ENCODE measurements at places on chromosomes 12 and 14.

DNA sequence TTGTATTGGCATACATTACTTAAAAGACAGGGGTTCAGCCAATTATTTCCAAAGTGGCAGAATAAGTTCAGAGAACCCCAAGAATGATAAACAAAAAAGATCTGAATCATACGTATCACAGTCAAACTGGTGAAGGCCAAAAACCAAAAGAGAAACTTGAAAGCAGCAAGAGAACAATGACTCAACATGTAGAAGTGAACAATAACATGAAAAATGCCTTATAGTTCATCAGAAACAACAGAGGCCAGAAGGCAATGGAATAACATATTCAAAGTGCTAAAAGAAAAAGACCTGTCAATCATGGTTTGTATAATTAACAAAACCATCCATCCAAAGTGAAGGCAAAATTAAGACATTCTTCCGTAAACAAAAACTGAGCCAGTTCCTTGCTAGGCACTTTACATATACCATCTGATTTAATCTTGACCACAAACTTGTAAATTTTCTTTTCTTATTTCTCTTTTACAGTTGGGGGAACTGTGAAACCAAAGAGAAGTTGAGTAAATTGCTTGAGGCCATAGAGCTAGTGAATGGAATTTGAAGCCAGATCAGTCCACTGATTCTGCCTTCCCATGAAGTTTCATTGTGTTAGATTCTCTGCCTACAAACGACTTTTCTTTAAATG lies 232.1 kb upstream of the SEL1L start:
- DNase-seq = no peak

GRCh38 chr12:93698307-93699092 lies 21.3 kb downstream of the CRADD start:
- no peak for DNase-seq

DNA sequence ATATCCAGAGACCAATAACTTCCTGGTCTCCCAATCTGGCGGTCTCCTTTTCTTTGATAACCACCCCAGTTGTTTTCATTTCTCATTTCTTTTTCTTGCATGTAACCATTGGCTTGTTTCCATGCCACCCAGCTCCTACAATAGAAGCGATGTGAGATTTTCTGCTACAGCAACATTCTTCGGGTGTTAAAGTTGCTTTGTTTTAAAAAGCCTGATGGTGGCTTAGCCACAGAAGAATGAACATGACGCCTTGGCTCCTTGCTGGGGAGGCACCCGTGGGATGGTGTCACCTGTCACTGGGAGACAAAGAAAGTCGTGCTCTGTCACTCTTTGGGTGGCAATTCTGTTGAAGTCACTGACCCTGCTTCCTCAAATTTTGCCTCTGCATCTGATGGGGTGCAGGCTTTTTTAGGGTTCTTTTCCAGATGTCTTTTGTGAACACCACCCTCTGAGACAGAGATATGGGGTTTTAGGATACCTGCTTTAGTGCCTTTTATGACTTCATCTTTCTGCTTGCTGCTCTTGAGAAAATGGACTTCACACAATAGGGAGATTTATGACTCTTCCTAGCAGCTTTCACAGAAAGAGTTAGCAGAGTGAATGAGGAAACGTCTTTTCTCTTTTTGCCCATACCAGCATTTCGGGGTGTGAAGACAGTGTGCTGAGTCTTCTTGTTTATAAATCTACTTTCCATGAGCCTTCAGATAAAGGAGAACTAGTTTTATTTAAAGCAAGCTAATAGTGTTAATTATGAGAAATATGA lies 265.3 kb upstream of the TBX3 start:
- DNase-seq = no peak

DNA sequence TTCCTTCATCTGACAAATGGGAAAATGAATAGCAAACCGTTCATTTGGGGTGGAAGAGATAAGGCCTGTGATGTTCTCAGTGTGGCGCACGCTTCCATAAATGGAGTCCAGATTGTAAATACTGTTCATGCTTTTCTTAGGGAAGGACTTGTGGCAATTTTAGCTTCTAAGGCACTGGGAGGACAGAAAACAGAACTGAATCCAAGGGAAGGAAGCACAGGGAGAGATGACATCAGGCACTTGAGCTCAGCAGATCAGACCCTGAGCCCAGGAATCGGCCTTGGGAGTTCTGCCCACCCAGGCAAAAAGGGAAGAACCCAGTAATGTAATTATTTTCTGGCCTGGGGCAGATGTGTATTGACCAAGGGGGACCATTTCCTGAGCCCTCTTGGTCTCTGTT lies 7.2 kb upstream of the SH2B3 start:
- no peak for DNase-seq

DNA sequence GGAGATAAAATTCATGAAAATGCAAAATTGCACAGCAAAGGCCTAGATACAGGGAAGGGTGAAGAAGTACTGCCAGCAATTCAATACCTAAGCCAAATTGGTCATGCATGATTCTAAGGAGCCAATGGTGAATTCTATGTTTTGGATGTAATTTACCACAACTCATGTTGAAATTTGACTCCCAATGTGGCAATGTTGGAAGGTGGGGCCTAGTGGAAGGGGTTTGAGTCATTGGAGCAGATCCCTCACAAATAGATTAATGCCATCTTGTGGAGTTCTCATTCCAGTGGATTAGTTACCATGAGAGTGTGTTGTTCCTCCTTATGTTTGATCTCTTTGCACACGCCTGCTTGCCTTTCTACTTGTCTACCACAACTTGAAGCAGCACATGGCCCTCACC lies 194.0 kb upstream of the ALG10 start:
- no peak for DNase-seq

DNA sequence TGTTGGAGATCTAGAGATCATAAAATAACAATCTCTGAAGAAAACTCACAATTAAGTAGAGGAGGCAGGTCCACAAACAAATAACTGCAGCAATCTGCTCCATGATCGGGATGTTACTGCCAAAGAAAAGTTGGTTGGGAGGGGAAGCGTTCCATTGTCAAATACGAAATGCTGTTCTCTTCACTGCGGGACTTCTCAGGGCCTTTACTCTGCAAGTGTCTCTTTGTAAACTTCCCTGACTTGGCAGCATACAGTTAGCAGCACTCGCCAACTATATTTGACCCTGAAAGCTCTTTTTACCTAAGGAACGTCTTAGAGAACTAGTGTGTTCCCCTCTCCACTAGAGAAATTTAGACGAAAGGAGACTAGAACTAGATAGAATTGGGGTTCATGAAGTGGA lies 780.7 kb upstream of the TBX3 start:
- DNase-seq = no peak

DNA sequence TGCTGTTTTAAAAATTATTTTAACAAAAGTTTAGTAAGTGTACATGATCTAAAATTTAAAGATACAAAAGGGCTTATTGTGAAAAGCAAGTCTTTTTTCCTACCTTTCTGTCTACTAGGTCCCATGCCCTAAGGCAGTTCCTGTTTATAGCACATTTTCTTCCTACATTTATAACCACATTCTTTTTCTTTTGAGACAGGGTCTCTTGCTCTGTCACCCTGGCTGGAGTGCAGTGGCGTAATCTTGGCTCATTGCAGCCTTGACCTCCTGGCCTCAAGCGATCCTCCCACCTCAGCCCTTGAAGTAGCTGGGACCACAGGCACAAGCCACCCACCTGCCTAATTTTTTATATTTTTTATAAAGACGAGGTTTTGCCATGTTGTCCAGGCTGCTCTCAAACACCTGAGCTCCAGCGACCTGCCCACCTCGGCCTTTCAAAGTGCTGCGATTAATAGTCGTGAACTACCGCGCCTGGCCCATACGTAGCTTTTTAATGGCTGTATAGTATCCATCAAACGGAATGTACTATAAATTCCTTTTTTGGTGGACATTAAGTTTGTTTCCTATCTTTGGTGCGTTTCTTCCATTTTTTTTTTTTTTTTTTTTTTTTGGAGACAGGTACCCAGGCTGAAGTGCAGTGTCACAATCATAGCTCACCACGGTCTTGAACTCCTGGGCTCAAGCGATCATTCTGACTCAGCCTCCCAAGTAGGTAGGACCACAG lies 20.9 kb downstream of the FRS2 start:
- DNase-seq = no peak

DNA sequence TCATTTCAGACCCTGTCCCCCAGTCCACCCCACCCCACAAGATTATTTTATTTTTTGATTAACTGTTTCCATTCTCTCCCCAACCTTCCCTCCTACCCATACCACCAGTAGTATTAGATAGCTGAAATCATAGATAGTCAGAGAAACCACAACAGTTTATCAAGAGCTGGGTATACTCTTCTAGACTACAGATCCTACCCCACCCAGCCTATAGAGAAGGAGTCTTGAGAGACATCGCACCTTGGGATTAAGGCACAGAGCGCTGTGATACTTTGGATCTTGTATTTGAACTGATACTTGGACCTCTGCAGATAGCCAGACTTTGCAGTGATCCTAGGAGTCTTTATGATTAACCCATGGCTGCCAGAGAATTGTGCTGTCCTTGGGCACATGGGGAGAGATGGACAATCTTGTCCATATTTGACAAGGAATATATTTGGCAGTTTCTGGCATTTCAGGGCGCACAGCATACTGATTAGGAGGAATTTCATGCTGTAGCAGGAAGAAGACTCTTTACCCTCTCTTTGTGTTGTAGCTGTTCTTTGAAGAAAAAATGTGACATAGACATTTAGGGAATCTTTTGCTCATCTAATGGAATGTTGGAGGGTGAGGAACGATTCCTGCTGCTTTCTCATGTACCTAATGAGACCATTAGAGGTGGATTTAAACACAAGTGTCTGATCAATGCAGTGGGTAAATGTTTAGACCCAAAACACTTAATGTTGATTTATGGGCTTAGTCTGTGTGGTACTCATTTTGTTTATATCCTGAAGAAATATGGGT lies 982 bp downstream of the RBMS2 start:
- DNase-seq = no peak

DNA sequence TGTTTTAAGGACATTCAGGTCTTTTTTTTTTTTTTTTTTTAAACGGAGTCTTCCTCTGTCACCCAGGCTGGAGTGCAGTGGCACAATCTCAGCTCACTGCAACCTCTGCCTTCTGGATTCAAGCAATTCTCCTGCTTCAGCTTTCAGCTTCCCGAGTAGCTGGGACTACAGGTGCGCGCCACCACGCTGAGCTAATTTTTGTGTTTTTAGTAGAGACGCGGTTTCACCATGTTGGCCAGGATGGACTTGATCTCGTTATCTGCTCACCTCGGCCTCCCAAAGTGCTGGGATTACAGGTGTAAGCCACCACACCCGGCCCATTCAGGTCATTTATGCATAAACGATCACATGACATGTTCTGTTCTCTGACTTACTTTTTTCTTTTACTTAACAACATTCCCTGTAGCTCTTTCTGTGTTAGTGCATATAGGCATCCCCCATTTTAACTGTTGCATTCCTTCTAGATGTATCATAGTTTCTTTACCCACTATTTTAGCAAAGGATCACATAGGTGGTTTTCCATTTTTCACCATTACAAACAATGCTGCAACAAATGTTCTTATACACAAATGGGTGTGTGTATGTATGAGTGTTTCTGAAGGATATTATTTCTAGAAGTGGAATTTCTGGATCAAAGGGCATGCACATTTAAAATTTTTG lies 74.2 kb downstream of the ARF6 start:
- DNase-seq = no peak

GRCh38 chr14:105203701-105204100 lies 22.6 kb upstream of the NUDT14 start:
- DNase-seq = no peak

GRCh38 chr14:55153951-55154350 lies 24.9 kb downstream of the LGALS3 start:
- DNase-seq = no peak

GRCh38 chr12:25787701-25788100 lies 170.8 kb upstream of the RASSF8 start:
- no peak for DNase-seq

- DNase-seq = no peak
These were observed 27.2 kb upstream of the ALG10 start for GRCh38 chr12:33994857-33995808.

DNA sequence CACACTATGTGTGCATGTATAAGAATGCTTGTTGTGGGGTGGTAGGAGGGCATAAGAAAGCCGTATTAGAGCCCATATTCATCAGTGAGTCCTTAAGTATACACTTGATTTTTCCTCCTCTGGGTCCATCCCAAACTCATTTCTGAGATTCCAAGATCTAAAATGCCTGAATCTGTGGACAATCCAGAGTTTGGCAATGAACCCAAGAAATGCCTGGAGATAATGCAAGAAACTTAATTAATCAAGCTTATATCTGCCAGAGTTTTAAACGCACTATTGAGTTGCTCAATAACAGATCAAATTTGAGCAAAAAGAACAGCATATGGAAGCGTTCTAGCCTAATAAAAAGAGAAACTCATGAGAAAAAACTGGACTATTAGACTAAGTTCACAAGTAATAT lies 143.4 kb upstream of the NAV3 start:
- DNase-seq = no peak

- DNase-seq = no peak
These were observed 542.9 kb upstream of the FLRT2 start for GRCh38 chr14:84987042-84987441.

GRCh38 chr14:106831322-106831720 lies 1304.9 kb downstream of the TMEM121 start:
- DNase-seq = no peak

GRCh38 chr12:69388371-69388770 lies 28.8 kb downstream of the YEATS4 start:
- DNase-seq = no peak

GRCh38 chr14:101774814-101775213 lies 13.3 kb downstream of the PPP2R5C start:
- DNase-seq = no peak

- DNase-seq = no peak
These were observed 1.8 kb upstream of the RAB5B start for GRCh38 chr12:55972042-55972441.

- DNase-seq = no peak
These were observed 24.6 kb downstream of the TPCN1 start for GRCh38 chr12:113245695-113246477.

DNA sequence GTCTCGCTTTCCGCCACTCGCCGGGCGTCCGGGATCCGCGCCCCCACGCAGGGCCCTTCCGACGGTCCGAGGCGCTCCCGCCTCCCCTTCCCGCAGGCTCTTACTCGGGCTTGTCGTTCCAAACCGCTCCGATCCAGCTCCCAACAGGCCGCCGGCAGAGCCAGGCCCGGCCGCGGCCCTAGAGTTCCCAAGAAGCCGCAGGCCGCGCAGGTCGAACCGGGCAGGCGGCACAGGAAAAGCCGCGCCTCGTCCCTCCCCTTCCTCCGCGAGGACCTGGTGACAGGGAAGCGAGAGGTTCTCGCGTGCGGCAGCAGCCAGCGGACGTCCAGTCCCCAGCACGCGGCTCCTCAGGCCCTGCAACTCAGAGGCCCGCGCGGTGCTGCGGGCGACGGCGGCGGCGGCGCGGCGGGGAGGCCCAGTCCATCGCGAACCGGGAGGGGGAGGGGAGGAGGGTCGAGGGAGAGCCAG lies 272 bp downstream of the HECTD1 start:
- DNase-seq = no peak

Measured in GM12891 (cell line).